Thoracic aorta (tissue), 2 donors: ENCODE measurements at places on chromosomes 13 and 19. TPM values are rescaled to one million over a fixed set of nuclear protein-coding genes. Genes with fewer than 3 reads are reported as not detected.

- no peak overlapping the region for H3K27ac ChIP-seq
- no peaks in the 10 kb centered on the region for H3K4me1 ChIP-seq
- H3K36me3 ChIP-seq: no peaks in the 10 kb centered on the region
- no peak overlapping the region for H3K4me3 ChIP-seq
- H3K27me3 ChIP-seq: no peaks in the 10 kb centered on the region
These were observed 34.9 kb downstream of the ZNF726 start for GRCh38 chr19:23949611-23950010.

GRCh38 chr19:583198-583967, 6.3 kb upstream of the HCN2 start:
- no peaks in the 10 kb centered on the region for H3K27me3 ChIP-seq
- no peak overlapping the region for H3K27ac ChIP-seq
- H3K4me3 ChIP-seq: no peak overlapping the region
- DNase-seq: no peak
- H3K36me3 ChIP-seq: peaks cover 36% of the 10 kb centered on the region

DNA sequence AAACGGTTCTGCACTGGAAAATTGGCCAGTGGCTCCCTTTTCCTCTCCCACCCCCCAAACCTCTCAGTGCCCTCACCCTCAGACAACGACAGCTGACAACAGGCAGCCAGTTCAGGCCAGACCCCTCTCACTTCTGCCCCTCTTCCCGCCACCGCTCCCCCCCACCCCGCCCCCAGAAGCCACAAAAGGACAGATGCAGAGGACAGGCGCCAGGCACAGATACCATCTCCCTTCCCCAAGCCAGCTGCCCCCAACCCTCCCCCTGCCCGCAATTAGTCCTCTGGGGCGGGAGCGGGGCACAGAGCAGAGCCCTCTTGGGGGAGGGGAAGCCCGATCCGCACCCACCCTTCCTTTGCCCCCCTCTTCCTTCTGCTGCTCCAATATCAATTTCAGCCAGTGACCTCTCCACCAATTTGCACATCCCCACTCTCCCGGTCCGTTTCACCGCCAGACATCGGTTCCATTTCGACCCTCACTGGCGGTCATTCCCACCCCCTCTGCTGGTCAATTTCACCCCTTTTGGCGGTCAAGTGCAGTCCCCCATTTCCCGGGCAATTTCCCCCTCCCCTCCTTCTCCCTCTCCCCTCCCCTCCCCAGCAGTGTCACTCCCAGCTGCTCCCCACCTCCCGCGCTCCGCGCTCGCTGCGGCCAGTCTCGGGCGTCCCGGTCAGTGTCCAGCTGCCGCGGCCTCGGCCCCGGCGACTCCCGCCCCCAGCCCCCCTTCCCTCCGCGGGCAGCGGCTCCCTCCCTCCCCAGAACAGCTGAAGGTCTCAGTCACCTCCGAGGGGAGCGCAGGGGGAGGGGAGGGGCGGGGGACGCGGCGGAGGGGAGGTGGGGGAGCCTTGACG, at the start of gene SHD:
SHD (plus strand) TSS at position 848 of the 848 bp plus-strand sequence. CDS start 798 bp downstream, outside the sequence.
- no peak within 1 kb of the TSS for H3K27ac ChIP-seq
- no peaks in the 10 kb centered on the region for H3K4me1 ChIP-seq
- H3K27me3 ChIP-seq: peaks cover 13% of the 10 kb centered on the region
- no peaks in the 10 kb centered on the region for H3K36me3 ChIP-seq
- peak within 1 kb of the TSS; percentile 5 for H3K4me3 ChIP-seq

GRCh38 chr13:37306778-37307544, 201.5 kb upstream of the CSNK1A1L start:
- no peaks in the 10 kb centered on the region for H3K4me1 ChIP-seq
- H3K27ac ChIP-seq: no peak overlapping the region
- no peaks in the 10 kb centered on the region for H3K27me3 ChIP-seq
- H3K36me3 ChIP-seq: no peaks in the 10 kb centered on the region
- no peak for DNase-seq
- H3K4me3 ChIP-seq: no peak overlapping the region

DNA sequence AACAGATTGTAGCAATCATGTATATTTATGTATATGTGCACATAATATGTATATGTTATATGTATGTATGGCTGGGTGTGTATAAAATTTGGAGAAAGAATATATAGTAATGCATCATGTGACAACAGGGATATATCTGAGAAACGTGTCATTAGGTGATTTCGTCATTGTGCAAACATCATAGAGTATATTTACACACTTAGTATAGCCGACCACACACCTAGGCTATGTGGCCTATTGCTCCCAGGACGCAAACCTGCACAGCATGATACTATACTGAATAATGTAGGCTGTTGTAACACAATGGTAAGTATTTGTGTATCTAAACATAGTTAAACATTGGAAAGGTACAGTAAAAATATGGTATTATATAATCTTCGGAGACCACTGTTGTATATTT, 43.8 kb downstream of the ESD start:
- DNase-seq: no peak
- peaks cover 38% of the 10 kb centered on the region for H3K4me1 ChIP-seq
- H3K27me3 ChIP-seq: no peaks in the 10 kb centered on the region
- no peaks in the 10 kb centered on the region for H3K36me3 ChIP-seq
- no peak overlapping the region for H3K4me3 ChIP-seq

DNA sequence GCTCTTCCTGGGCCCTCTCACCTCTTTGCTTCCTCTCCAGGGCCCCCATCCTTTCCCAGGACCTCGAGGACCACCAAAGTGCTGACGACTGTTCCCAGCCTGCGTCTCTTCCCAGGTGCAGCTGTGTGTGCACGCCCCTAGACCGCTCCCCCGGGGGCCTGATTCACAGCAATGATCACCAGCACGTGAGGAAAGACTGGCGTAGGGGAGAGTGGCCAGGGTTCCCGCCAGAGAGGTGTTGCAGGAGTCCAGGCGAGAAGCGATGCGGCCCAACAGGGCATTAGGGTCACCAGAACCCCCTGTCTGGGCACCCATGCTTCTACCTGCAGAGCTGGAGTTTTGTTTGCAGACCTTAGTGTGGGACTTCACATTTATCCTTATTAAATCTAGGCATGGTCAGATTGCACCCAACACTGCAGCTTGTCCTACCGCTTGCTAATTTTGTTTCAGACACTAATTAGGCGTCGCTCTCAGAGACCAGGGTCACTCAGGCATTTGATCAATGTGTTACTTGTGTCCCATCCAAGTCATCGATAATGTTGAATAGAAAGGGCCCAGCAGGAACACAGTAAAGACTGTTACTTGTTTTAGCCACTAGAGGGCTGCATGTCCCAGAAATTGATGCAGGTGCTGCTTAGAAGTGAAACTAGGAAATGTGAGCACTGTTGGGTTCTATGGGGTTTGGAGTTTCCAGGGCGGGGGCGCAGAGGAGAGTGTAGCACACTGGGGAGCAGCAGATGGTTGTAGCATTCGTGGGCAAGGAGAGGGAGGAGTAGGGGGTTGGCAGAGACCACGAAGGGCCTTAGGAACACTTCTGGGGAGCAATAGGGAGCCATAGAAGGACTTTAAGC, 53.2 kb downstream of the CDADC1 start:
- no peaks in the 10 kb centered on the region for H3K27me3 ChIP-seq
- peaks cover 4% of the 10 kb centered on the region for H3K4me1 ChIP-seq
- H3K36me3 ChIP-seq: no peaks in the 10 kb centered on the region
- no peak for DNase-seq
- H3K27ac ChIP-seq: no peak overlapping the region
- peak overlapping the region; percentile 66 for H3K4me3 ChIP-seq

DNA sequence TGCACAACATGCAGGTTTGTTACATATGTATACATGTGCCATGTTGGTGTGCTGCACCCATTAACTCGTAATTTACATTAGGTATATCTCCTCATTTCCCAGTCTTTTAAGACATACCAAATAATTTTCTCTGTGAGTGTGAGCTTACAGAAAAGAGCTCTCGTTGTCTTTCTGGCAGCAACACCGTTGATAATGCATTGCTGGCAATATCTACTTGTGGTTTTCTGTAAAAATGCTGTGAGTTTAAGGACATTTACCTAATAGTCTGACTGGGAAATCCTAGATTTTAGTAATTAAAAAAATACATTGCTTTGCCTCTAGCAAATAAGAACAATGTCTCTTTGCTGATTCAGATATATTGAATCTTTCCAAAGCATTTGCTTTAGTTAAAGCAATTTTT, 8.4 kb downstream of the IGFL3 start:
- H3K27ac ChIP-seq: no peak overlapping the region
- no peaks in the 10 kb centered on the region for H3K36me3 ChIP-seq
- no peak overlapping the region for H3K4me3 ChIP-seq
- peaks cover 4% of the 10 kb centered on the region for H3K27me3 ChIP-seq
- DNase-seq: no peak

DNA sequence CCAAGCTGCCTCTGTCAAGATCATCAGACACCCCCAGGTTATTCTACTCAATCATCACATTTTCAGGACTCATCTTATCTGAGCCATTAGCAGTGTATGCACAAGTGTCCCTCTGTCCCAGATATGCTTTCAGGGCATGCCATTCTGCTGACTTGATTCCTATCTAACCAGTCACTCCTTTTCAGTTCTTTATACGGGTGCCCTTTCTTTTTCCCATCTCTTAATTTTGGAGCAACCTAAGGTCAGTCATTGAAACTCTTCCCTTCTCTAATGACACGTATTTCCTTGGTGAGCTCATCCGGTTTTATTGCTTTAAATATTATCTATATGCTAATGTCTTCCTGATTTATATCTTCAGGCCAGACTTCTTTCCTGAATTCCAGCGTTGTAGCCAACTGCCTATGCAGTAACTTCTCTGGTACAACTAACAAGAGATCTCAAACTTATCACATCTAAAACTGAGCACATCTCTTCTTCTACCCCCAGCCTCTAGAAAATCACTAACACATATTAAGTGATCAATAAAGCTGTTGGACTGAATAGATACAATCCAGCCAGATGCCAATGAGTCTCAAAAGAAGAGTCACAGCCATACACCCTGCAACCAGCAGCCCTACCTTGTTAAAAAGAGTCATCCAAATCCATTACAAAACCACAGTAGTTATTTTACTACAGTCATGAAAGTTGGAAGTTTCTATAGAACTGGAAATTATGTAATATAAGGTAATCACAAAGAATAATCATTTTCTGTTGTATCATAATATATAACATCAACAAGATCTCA, 58.8 kb downstream of the DCLK1 start:
- no peaks in the 10 kb centered on the region for H3K4me1 ChIP-seq
- no peak overlapping the region for H3K27ac ChIP-seq
- no peaks in the 10 kb centered on the region for H3K36me3 ChIP-seq
- no peak for DNase-seq
- no peak overlapping the region for H3K4me3 ChIP-seq

- H3K4me3 ChIP-seq: no peak overlapping the region
- H3K27ac ChIP-seq: no peak overlapping the region
- no peaks in the 10 kb centered on the region for H3K4me1 ChIP-seq
- no peaks in the 10 kb centered on the region for H3K36me3 ChIP-seq
These were observed 99.3 kb upstream of the GJB6 start for GRCh38 chr13:20331419-20331818.

DNA sequence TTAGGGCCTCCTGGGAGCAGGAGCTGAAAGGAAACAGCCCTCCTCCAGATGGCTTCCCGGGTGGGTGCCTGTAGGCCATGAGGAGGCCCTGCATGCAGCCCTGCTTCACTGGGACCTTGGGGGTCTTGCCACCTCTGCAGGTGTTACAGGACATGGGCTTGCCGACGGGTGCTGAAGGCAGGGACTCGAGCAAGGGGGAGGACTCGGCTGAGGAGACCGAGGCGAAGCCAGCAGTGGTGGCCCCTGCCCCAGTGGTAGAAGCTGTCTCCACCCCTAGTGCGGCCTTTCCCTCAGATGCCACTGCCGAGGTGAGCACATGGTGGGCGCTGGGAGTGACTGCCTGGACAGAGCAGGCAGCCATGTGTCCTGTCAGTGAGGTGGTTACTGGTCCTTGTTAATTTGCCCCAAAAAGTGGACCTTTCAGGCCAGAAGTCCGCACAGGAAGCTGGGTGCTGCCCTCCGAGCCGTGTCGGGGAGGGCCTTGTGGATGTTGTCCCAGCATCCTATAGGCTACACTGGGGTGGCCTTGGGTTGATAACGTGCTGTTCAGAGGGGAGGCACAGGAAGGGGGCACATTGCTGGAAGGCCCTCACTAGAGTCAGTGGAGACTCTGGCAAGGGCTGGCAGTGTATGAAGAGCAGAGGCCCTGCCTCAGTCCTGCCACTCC, 18.7 kb upstream of the QTRT1 start:
- H3K4me1 ChIP-seq: no peaks in the 10 kb centered on the region
- no peak for DNase-seq
- peaks cover 87% of the 10 kb centered on the region for H3K36me3 ChIP-seq
- H3K27me3 ChIP-seq: no peaks in the 10 kb centered on the region
- H3K27ac ChIP-seq: no peak overlapping the region
- H3K4me3 ChIP-seq: no peak overlapping the region

GRCh38 chr19:16232568-16232967, 34.9 kb downstream of the AP1M1 start:
- no peaks in the 10 kb centered on the region for H3K4me1 ChIP-seq
- H3K27ac ChIP-seq: no peak overlapping the region
- H3K36me3 ChIP-seq: peaks cover 78% of the 10 kb centered on the region
- DNase-seq: no peak
- no peak overlapping the region for H3K4me3 ChIP-seq

- H3K4me3 ChIP-seq: no peak overlapping the region
- no peaks in the 10 kb centered on the region for H3K36me3 ChIP-seq
- DNase-seq: no peak
- H3K4me1 ChIP-seq: no peaks in the 10 kb centered on the region
- no peaks in the 10 kb centered on the region for H3K27me3 ChIP-seq
These were observed 10.1 kb downstream of the COG3 start for GRCh38 chr13:45474584-45475454.

PSG6 gene
- not detected for total RNA-seq

TEX101 gene
- total RNA-seq: not detected
